Stimulated activated CD4-positive, alpha-beta T cell treated with anti-CD3 and anti-CD28 coated beads, TNF-alpha, amount 100 ng/mL, for 48 hours (primary cell): ENCODE measurements at places on chromosomes 11 and 22.

- no peak for DNase-seq
These were observed 3.0 kb upstream of the SORL1 start for GRCh38 chr11:121449123-121449522.

- no peak for DNase-seq
These were observed 13.9 kb downstream of the NEAT1 start for GRCh38 chr11:65436412-65437032.

- no peak for DNase-seq
These were observed 38.5 kb upstream of the PPARA start for GRCh38 chr22:46111645-46112306.

DNA sequence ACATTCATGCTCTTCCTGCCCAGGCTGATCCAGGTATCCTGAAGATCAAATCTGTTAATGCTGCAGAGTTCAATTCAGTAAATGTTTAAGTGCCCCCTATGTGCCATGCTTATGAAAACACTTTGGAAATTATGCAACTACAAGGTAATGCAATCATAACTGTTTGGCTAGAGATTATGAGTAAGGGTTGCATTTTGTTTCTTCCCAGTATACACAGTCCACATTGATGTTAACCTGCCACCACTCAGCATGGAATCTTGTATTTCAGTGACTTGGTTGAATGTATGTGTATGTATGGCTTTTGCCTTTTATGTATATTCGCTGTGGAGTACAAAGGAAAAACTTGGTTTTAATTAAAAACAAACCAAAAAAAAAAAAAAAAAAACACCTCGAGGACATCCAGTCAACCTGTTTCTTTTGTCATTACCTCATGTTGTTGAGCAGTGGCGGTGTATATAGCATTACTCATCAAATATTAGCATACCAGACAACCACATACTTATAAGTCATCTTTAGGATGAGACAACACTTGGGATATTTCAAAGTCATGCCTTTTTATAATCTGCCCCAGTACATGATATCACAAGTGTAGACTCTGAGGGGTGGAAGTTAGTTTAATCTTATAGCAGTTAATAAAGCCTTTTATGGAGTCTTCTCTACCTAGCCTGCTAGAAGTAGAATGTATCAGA is 86.1 kb upstream of the HORMAD2 start:
- no peak for DNase-seq

DNA sequence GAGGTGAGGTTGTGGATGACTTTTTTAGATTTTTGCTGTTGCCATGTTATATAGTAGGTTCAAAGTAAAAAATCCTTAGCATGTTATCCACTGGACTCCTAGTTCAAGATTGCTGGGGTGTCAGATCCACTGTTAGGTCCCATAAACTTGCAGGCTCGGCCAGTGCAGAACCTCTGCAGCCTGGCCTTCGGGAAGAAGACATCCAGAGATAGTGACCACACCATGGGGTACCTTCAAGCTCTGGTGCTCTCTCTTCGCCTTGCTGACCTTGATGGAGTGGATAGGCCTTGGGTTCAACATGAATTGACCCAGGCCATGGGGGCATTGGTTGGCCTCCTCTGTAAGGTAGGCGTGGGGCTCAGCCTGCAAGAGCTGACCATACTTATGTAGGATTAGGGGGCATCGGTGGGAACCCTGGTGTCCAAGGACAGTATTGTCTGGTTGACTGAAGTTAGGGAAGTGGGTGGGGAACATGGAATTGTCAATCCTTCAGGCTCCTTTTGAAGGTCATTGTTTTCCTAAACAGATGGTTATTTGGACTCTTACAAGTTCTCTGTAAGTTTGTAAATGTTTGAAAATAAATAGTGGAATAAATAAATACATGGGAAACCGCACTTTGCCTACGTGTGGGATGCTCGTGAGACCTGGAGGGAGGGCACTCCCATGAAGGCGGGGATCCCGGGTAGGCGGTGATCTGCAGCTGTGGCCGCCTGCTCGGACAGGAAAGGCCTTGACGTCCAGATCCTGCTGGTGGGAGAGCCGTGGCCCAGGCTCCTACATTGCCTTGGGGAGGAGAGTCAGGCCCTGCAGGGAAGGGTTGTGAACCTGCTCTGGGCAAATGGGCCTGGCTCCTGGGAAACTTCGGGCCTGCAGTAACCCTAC is 37.1 kb downstream of the BCR start:
- no peak for DNase-seq

DNA sequence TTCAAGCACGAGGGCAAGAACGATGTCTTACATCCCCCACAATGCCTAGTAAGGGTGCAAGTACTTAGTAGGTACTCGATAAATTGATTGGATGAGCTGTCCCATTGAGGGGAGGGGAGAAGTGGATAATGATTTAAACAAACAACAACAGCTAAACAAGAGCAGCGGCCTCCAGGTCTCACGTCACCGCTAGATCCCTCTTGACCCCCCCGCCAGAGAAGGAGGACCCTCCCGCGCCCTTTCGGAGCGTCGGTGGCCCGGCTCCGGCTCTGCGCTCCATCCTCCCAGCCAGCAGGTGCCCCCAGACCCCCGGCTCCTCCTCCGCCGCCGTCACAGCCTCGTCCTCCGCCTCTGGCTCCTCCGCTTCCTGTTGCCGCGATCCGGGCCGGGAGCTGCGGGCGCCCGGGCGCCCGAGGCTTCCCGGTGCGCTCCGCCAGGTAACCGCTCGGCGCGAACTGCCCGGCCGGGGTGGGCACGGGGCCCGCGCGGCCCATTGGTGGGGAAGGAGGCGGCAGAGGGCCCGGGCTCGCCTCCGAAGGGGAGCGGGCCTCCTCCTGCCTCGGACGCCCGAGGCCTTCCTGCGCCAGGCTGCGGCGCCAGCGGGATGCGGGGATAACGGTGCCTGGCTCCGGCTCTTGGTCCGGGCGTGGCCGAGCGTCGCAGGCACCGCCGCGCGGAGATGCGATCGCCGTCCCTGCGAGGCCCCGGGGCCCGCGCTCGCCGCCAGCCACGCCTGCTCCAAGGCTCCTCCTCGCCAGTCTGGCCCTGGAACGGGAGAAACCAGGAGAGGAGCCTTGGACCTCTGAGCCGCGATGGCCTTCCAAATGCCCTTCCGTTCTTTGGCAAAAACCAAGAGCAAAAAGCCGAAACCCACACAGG is at the start of gene TLCD5:
Gene TLCD5 (plus strand): TSS at position 368 of the 879 bp plus-strand sequence. CDS start 2,143 bp downstream, outside the sequence.
- DNase-seq, result no peak

DNA sequence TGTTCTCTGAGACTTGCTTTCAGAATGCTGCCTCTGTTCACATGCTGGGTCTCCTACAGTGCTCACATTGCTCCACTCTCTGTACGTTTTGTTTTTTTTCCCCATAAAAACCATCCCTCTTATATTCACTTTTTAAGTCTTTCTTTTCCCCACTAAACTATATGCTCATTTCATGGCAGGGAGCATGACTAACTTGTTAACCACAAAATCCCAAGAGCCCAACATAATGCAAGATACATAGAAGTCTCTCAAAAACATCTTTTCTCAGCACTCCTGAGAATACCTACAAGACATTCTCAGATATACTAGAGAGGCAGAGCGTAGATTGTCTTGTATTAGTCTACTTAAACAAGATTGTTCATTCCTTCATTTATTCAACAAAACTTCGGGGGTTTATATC is 73.3 kb downstream of the FAM76B start:
- DNase-seq, result no peak

- DNase-seq, result no peak
These were observed 26.8 kb upstream of the TEF start for GRCh38 chr22:41354979-41355378.

DNA sequence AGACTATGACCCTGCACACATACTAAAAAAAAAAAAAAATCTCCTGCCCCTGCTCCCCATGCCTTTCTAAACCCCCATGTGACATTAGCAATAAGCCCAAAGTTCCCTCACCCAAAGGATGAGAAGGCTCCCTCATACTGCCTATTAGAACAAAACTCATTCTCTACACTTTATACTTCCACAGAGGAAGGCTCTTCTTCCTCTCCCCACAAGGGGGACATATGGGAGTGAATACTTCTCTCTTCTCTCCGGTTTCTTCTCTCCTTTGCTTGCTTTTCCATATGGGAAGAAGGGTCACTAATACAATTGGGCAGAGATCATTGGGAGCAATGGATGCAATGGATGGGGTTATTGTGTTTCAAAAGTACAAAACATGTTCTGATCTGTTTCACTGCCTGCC is 3.3 kb downstream of the OR52L1 start:
- no peak for DNase-seq

- DNase-seq, result no peak
These were observed 16.2 kb upstream of the MMP13 start for GRCh38 chr11:102971766-102972165.
